ENCODE measurements at places on chromosomes 16 and 17.

GRCh38 chr17:57234739-57235092 lies 21.6 kb upstream of the MSI2 start:
- no peak for DNase-seq

- DNase-seq = no peak
Measured at GRCh38 chr16:88589441-88589840, 19.2 kb downstream of the ZC3H18 start.

DNA sequence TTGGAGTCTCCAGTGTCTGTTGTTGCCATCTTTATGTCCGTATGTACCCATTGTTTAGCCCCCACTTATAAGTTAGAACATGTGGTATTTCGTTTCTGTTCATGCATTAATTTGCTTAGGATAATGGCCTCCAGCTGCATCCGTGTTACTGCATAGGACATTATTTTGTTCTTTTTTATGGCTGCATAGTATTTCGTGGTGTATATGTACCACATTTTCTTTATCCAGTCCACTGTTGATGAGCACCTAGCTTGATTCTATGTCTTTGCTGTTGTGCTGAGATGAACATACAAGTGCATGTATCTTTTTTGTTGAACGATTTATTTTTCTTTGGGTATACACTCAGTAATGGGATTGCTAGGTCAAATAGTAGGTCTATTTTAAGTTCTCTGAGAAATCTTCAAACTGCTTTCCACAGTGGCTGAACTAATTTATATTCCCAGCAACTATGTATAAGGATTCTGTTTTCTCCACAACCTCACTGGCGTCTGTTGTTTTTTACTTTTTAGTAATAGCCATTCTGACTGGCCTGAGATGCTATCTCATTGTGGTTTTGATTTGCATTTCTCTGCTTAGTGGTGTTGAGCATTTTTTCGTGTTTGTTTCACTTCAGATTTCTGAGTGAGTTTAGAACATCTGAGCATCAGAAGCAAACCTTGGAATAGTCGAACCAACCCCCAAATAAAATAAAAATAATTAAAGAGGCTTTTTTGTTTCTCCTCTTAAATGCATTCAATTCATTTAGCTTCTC lies 304.7 kb downstream of the ZFHX3 start:
- no peak for DNase-seq

GRCh38 chr17:65181237-65182061 lies 44.3 kb downstream of the RGS9 start:
- DNase-seq = no peak

GRCh38 chr17:40515011-40515410 lies 13.6 kb upstream of the TNS4 start:
- DNase-seq = no peak

DNA sequence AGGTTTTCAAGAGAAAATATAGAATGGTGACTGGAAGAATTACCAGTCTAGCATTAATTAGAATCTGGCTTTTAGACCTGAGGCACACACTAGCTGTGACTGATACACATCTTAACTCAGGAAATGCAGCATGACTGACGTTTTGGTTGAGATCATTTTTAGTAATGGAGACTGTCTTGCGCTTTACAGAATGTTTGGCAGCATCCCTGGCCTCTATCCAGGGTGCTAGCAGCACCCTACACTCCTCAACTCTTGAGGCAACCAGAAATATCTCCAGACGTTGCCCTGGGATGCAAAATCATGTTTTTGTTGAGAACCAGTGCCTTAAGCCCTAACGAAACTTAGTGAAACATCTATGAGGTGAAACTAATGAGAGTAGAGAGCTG lies 109.0 kb downstream of the HS3ST3A1 start:
- DNase-seq = no peak

DNA sequence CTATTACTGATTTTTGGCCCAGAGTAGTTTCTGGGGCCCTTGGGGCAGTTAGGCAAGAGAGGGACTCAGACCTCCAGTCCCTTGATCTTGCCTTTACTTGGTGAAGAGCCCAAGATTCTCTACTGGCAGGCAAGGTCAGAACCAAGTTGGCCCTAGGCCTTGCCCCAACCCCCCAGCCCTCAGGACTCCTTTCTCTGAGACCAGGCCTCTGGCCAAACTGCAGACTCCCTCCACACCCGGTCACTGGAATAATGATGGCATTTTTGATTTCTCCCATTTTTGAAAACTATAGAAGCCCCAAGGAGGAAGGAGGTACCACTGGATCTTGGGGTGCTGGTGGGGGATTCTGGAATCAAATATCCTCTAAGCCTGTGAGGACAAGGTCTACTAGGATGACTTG lies 18.0 kb upstream of the HOXB9 start:
- DNase-seq = no peak

DNA sequence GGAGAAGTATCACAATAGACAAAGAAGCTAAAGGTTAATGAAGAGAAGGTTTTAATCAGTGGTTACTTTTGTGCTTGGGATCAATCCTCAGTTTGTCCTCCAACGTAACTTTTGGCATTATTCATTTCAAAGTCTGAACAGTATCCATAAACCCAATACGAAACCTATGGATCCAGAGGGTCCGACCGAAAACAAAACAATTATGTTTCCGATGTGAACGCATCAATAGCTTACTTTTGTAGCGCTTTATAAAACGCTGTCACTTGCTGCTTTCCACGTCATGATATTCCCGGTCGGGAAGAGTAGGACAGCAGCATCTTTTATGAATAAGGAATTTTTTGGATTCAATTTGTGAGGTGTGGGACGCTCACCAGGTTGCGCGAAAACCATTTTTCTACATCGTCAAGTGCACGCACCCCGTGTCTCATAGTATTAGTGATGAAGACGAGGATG lies 383.8 kb downstream of the ZFHX3 start:
- no peak for DNase-seq

GRCh38 chr16:84497418-84498222 lies 6.8 kb downstream of the MEAK7 start:
- DNase-seq = no peak

- no peak for DNase-seq
Measured at GRCh38 chr17:78214706-78215061, 631 bp downstream of the BIRC5 start.

GRCh38 chr17:75825748-75826370 lies 18.3 kb downstream of the UNC13D start:
- DNase-seq = no peak

GRCh38 chr16:3459401-3460090 lies 16.1 kb downstream of the NAA60 start:
- no peak for DNase-seq

- DNase-seq = no peak
Measured at GRCh38 chr16:70410734-70411133, 28.2 kb downstream of the ST3GAL2 start.

DNA sequence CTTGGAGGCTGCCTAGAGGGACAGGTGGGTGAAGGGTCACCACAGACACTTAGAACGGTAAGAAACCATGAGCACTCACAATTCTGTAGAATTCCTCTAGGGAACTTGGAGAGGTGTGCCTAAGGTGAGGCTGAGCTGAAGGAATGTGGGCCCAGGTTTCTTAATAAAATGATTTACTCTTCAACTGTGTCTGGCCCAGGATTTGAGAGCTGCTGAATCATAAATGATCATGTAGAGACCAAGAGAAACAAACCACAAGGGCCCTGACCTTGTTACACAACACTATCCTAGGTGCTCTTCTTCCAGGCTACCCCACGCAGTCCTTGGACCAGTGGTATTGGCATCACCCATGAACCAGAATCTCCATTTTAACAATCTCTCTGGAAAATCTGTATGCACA lies 27.7 kb downstream of the ZNF18 start:
- no peak for DNase-seq

DNA sequence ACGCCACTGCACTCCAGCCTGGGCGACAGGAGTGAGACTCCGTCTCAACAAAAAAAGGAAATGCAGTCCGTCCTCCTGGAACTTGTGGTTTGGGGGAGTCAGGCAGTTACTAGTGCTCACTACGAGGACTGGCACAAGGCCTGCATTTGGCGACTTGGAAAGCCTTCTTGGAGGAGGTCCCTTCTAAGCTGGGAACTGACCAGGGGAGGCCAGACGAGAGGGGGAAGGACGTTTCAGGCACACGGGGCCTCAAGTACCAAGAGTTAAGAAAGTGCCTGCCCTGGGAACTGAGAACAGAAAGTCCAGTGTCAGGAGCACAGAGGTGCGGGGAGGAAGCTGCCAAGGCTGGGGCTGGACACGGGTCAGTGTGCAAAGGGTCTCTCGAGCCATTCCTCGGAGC lies 89.9 kb downstream of the ABR start:
- DNase-seq = no peak

GRCh38 chr17:17900615-17901520 lies 64.1 kb upstream of the SREBF1 start:
- DNase-seq = no peak

DNA sequence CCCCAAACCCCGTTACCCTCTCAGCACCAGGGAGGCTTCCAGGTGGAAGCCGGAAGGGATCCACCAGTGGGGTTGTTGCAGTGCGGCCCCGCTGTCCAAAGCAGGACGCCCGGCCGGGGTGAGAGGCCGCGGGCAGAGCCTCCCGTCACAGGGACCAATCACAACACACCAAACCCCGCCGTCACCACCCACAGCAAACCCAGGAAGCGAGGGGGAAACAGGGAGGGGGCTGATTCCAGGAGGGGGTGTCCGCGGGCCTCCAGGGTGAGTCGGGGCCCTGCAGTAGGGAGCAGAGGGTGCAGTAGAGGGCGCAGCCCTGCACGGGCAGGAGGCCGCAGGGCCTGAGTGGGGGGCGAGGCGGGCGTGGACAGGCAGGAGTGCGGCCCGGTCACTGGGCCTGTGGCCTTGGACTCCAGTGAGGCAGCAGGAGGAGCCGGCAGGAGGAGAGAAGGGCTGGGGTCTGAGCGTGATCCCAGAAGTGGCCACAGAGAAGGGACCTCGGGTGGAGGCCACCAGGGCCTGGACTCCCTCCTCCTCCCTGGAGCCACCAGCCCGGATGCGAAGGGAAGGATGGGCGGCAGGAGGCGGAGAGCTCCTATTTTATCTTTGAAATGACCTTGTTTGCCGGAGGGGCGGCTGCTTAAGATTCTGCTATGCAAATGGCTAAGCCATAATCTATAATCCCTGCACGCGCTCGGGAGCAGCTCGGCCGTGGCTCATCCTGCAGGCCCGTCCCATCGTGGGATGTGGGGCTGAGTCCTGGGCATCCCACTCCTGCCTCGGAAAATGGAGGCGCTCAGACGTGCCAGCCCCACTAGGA lies 41.5 kb downstream of the ZFPM1 start:
- no peak for DNase-seq
